ENCODE measurements at places on chromosomes 6 and 20.

GRCh38 chr20:31551163-31552081 lies 37.2 kb downstream of the HM13 start:
- DNase-seq = no peak

DNA sequence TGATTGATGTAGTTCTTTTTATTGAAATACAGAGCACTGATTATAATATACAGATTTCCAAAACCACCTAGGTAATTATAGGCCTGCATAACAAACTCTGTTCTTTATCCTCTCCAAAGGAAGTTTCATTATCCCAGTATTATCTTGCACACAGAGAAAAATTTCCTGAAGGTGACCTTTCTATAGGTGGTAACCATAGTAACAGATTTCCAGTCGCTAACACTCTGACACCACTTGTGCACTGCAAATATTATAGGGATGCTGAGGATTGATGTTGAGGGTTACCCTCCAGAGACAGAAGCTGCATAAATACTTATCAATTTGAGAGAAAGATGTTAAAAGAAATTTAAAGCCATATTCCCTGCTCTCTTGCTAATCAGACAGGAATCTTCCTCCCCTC lies 274.5 kb upstream of the NRSN1 start:
- no peak for DNase-seq

GRCh38 chr6:81606965-81607381 lies 145.5 kb downstream of the TENT5A start:
- DNase-seq = no peak

DNA sequence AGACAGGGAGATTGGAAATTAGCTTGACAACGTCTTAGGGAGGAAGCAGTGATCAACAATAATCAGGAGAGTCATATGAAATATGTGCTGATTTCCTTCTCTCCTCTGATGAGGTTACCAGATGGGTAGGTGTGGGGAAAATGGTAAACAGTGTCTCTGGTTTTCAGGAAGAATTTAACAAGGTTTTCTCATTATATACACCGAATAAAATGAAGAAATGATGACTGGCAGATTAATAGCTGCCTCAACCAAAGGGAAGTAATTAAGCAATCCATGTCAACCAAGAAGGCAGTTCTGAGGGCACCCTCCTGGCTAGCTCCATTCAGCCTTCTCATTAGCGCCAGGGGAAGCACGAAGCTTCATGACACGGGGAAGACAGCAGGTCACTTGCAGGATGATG lies 12.7 kb upstream of the RAMACL start:
- no peak for DNase-seq

DNA sequence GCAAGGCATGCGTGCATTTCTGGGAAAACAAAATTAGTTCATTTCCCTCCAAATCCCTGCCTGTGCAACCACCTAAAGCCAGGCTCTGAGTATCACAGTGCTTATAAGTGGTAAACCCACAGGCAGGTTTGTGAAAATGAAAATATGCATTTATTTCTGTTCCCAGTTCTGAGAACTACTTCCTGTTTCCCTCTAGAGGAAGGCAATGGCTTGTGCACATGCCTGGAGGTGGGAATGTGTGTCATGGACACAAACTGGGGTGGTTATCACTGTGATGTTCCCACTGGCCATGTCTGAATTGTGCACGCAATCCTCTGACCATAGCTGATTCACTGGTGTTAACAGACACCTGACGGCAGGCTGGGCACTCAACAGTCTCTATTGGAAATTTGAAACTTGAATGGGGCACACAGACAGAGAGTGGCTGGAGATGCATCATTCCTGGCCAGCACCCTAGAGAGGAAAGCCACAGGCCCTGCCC lies 26.3 kb downstream of the FAM110A start:
- DNase-seq = no peak

DNA sequence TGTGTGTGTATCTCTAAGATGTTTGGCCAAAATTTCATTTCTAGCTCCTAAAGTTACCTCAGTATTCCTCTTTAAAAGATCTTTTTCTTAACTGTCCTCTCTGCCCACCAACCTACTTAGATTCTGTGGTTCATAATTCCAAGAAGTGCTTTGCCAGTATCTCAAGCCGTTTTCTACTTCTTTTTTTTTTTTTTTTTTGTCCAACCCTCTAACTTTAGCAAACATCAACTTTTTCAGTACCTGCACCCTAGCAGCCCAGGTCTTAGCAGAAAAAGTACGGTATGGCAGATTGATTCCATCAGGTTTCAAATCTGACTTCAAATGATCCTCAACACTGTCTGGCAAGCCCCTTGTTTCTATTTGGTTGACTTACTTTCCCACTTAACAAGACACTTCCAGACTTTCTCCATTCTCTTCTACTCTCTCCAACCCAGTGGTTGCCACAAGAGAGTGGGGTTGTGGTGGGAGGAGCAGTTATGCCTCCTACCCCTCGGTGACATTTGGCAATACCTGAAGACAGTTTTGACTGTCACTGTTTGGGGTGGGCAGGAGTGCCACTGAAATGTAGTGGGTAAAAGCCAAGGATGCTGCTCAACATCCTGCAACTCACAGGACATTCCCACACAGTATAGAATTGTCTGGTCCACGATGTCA lies 10.8 kb upstream of the MAN1A1 start:
- no peak for DNase-seq

GRCh38 chr20:49381558-49382493 lies 100.6 kb downstream of the KCNB1 start:
- peak; percentile 96 for DNase-seq

GRCh38 chr6:11110921-11111768 lies at the start of gene ERVFRD-1:
ERVFRD-1 (minus strand) TSS chr6:11111725; CDS start chr6:11105310, 6,415 bp downstream.
- no peak for DNase-seq

- no peak for DNase-seq
Measured at GRCh38 chr6:41673704-41674000, 35.4 kb downstream of the MDFI start.

DNA sequence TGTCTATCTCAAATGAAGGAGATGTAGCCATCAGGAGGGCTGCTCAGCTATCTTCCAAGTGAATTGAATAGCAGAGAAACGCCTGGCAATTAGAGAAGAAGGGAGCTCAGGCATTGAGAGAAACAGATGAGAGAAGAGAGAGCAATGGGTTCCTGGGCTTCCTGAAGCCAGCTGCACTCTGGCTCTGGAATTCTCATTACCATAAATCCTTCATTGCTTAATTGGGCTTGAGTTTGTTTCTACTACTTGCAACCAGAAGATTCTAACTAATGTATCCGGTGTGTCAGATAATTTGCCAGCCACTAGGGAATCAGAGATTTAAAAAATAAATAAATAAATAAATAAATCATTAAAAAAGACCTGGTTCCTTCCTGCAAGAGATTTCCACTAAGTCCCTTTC lies 25.0 kb upstream of the CDKAL1 start:
- no peak for DNase-seq

DNA sequence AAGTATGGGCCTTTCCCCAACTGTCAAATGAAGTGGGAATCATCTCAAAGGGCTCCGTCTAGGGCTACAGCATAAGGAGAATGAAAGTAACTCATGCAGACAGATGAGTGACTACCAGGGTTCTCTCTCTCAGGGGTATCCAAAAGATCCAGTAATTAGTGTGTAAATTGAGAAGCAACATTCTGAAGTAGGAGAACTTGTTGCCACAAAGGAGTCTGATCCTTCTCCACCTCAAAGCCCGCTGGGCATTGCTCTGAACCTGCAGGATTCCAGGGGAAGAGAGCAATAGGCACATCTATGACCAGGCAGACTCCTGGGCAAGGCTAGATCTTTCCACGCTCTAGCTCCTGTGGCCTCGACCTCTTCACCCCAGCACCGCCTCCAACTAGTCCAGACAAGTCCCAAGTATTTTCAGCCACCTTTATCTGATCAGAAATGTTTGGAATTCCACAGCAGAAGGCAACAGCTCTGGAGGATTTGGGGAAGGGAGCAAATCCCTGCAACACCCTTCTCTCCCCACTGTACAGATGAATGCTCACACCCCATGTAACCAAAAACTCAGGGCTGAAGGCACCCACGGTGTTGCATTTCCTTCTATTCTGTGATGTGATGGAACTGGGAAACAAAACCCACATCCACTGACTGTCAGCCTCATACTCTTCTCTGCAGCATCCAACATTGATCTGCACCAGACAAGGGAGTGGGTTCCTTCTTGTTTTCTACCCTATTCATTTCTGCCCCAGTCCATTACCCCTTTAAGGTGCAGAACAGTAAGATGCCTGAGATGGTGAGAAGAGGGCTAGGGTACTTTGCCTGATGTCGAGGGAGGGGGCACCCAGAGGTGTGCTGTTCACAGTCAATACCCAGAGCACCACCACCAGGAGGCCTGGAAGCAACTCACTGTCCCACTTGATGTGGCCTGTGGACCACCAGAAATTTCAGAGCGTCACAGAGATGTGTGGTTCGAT lies 41.0 kb downstream of the COX4I2 start:
- no peak for DNase-seq

GRCh38 chr6:122755901-122756300 lies 23.6 kb upstream of the FABP7 start:
- no peak for DNase-seq

- no peak for DNase-seq
Measured at GRCh38 chr6:34131326-34132290, 14.3 kb downstream of the GRM4 start.

DNA sequence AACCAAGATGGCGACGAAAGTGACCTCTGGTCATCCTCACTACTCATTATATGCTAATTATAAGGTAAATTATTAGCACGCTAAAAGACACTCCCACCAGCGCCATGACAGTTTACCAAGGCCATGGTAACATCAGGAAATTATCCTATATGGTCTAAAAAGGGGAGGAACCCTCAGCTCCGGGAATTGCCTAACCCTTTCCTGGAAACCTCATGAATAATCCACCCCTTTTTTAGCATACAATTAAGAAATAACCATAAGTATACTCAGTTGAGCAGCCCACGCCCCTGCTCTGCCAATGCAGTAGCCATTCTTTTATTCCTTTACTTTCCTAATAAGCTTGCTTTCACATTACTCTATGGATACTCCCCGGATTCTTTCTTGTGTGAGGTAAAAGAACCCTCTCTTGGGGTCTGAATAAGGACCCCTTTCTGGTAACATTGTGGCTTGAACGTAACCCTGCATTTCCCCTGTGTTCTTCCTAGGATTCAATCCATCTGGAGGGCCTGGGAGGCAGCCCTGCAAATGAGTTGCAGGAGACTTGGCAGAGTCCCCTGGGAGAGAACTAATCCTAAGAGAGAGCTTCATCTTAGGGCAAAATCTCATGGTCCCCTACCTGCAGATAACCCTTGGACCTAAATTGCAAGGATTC lies 225.6 kb upstream of the JARID2 start:
- DNase-seq = no peak

DNA sequence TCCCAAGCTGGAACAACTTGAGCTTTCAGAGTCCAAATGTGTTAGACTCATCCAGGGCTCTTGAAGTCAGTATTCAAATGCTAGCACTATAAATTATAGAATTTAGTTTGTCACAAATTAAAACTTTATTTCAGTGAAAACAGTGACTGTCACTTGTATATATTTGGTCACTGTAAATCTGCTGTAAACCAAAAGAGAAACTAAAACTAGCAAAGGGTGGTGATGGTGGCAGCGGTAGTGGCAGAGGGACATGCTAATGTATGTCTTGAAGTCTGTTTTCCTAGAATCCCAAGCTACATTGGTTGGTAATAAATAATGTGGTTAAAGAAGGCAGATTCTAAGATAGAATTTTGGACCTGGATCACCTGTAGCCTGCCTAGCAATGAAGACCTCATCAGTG lies 140.4 kb upstream of the CENPW start:
- DNase-seq = no peak

DNA sequence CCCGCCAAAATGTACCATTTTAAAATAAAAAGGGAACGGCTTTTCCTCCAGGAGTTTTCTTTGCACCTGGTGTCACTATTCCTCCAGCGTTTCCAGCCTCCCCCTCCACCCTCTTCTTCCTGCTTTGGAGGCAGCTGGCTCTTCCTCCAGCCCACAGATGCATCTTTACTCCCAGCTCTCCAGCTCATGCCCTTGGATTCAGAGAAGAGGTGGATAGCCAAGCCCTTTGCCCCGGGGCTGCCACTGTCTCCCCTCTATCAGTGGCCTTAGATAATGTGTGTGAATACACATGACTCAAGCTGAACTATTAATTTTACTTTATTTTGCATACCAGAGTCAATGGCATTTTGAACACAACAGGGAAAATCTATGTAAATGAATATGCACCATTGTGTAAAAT lies 15.3 kb upstream of the CDH4 start:
- no peak for DNase-seq

DNA sequence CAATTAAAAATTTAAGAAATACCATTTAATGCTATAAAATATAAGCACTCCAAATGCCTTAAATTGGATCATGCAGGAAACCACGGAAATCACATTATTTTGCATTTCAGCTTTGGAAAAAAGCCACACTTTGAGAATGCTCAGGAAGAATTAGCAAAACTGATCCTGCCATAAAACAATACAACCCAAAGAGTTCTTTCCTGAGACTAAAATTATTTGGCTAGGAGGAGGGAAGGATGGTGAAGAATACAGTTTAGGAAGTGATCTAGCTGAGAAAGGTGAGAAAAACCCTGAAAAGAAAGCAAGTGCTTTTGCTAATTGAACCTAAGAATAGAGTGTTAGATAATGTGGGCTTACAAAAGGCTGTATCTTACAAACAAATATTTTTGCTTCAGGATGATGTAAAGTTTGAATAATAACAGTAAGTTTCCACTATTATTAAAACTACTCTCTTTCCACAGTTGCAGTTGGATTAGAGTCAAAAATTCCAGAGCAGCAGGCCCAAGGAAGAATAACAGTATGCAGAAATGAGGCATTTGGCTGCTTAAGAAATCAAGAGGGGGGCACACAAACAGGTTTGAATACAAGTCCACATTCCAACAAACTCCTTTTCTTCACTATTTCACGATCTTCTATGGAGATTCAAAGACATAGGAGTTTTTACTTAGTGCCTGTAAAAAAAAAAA lies 565.4 kb downstream of the RFPL4B start:
- DNase-seq = no peak

- DNase-seq = no peak
Measured at GRCh38 chr20:58998656-58999055, 8.4 kb downstream of the CTSZ start.

DNA sequence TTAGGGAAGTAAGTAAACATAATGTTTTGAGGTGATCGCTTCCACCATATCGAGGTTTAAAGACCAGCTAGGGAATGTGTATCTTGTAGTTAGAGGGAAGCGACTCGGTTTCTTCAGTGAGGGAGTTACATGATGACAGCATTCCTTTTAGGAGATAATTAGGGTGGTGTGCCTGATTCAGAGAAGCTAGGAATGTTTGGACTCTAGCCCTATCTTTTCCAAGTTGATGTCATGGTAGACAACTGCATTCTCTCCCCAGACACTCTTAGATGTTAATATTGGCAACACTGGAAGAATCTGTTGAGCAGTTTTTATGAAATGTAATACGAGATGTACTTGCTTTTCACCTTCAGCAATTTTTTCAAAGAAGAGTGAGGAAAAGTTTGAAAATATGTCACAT lies 12.9 kb upstream of the HIVEP1 start:
- DNase-seq = no peak

DNA sequence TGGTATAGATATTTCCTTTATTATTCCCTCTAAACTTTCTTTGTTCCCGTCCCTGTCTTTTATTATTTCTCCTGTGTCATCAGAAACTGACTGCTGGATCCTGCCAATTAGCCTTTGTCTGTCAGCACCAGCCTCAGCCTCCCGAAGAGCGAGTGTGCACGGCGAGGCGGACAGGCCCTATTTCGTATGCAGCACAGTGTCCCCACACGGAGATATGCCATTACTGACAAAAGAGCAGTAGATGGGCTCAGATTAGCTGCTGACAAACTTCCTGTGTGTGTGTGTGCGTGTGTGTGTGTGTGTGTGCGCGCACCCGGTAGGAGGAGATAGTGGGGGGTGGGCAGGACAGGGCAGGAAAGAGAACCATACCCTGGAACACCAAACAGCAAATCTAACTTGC lies 99.5 kb upstream of the ZFP64 start:
- DNase-seq = no peak

Measured in MG63 (cell line).